Panc1 (cell line): ENCODE measurements at places on chromosomes 7 and 10. TPM values are rescaled to one million over a fixed set of nuclear protein-coding genes. Genes with fewer than 3 reads are reported as not detected.

CYP26A1 gene
- 1.5 TPM for total RNA-seq

- no peak for DNase-seq
Observed at GRCh38 chr7:155638366-155638765, 6.1 kb upstream of the RBM33 start.

- DNase-seq = no peak
Observed at GRCh38 chr10:132417257-132417910, 20.4 kb downstream of the PWWP2B start.

GRCh38 chr7:16770657-16771329, 17.2 kb downstream of the TSPAN13 start:
- DNase-seq = no peak

TRIM50 gene
- total RNA-seq = not detected

- DNase-seq = no peak
Observed at GRCh38 chr10:13117841-13118783, 18.1 kb downstream of the OPTN start.

- no peak for DNase-seq
Observed at GRCh38 chr7:20577441-20578071, 37.9 kb upstream of the ABCB5 start.

GRCh38 chr10:12243864-12244620, 48.1 kb downstream of the CDC123 start:
- DNase-seq = no peak

DNA sequence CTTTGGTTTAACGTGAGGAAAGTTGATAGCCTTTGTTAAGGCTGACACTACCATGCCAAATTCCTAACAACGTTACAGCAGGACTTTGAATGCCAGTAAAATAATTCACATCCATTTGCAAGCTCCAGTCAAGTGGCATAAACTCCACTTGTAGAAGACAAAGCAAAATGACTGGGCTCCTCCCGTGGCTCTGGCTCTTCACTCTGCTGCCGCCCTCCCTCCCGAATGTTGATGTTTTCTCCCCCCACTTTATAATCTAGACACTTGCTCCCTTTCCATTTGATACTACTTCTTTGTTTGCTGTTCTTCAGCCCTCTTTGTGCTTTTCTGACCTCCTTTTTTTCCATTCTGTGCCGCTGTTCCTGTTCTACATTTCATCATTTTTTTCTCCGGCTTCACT, 22.8 kb upstream of the ITGB8 start:
- DNase-seq = no peak

DNA sequence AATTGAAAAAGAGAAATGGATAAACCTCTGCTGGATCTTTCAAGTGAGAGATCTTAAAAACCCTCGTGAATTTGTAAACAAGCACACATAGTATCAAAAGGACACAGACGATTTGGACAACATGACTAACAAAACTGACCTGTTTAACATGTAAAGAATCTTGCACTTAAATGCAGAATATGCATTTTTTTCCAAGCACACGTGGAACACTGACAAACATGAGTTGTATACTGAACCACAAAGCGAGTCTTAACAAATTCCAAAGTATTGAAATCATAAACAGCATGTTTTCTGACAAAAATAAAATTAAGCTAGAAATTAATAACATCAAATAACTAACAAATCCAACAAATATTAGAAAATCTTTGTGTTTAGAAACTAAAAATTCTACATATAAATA, 65.0 kb upstream of the ZNF746 start:
- DNase-seq = no peak

DNA sequence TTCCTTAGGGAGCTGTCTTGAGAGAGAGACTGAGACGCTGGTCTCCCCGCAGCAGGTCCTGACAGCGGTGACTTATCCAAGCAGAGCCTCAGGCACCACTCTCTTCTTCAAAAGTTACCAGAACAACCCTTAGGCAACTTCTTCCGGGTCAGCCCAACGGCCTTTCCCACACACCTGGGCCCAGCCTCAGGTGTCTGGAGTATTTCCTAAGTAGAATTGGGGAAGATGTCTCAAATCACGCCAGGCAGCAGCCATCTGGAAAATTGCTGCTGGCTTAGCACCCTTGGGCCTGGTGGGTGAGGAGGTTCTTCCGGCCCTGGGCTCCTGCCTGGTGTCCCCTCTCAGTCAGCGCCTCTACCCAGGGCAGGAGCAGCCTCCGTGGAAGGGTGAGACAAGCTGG, 80.4 kb upstream of the ANLN start:
- DNase-seq = no peak

NOD1 gene
- total RNA-seq = 8.1 TPM

EBLN1 gene
- total RNA-seq = not detected

GRCh38 chr10:52551046-52551445, 221.5 kb downstream of the MBL2 start:
- no peak for DNase-seq

- DNase-seq = no peak
Observed at GRCh38 chr7:19674266-19674960, 34.4 kb downstream of the POLR1F start.

OR2A5 gene
- not detected for total RNA-seq

GRCh38 chr7:77696643-77697534, 630 bp downstream of the RSBN1L start:
- no peak for DNase-seq

EN2 gene
- 1.5 TPM for total RNA-seq

DNA sequence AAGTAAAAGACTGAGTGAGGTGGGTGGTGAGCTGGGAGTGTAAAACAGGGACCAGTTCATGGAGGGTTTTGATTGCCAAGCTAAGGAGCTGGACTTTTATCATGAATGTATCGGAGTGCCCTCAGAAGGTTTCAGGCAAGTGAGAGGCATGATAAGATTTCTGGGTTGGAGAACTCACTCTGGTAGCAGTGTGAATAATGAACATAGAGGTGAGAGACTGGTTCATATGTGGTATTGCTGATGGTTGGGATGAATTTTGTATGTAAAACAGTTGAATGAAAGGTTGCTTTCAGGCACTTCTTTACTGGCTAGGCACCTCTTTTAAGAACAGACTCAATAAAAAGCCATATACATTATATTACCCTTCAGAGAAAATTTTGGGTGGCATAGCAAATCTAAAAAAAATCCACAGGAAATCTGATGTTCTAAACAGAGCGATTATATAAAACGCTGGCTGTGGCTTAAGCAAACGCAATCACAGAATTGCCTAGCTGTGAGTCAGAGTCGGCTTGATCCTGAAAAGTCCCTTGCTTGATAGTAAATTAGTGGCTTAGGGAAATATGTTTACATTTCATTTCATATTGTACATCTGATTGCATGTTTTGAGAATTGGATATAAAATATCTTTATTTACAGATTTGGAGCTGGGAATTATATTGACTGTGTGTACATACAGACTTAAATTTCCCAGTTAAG, 92.9 kb upstream of the HDAC9 start:
- no peak for DNase-seq

GRCh38 chr10:96896884-96897589, 64.9 kb downstream of the LCOR start:
- DNase-seq = no peak

GRCh38 chr7:1025743-1026581, 18.4 kb upstream of the GPR146 start:
- DNase-seq = no peak

- DNase-seq = no peak
Observed at GRCh38 chr10:6009150-6009549, 31.8 kb upstream of the IL15RA start.

GRCh38 chr7:2723138-2723850, 35.3 kb downstream of the AMZ1 start:
- no peak for DNase-seq

GRCh38 chr7:145978769-145979168, 137.8 kb upstream of the CNTNAP2 start:
- no peak for DNase-seq

DNA sequence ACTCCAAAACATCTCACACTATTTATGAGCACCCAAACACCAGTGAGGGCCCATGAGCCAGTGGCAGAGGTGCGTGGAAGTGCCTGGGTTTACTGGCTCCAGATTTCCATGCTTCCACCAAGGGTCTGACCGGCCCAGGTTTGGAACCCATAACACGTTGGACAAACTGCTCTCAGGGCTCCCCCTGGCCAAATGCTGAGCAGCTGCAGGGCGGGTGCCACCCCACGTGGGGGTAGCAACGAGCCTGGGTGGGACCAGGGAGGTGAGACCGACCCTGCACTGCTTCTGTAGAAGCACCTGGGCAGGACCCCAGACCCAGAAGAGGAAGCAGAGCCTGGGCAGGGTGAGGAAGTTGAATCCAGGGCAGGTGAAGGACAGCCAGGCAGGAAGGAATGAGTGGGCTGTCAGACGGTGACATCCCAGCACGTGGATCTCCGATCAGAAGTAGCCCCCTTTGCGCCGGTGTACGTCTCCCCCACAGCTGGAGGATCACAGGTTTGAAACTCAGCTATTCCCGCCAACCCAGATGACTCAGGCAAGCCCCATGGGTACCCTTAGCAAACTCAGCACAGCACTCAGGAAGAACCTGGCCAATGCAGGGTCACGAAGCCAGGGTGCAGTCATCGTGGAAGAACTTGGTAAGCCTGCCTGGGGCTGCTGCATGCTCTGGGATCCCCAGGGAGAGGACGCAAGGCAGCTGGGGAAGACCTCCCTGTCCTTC, 100.4 kb upstream of the DDC start:
- DNase-seq = no peak

- DNase-seq = no peak
Observed at GRCh38 chr10:89476150-89476549, 59.2 kb downstream of the SLC16A12 start.

GRCh38 chr7:1011297-1012003, 28.5 kb downstream of the CYP2W1 start:
- DNase-seq = no peak

- no peak for DNase-seq
Observed at GRCh38 chr7:78006063-78006755, 207.6 kb downstream of the PHTF2 start.

PRSS37 gene
- not detected for total RNA-seq

GRCh38 chr7:143487566-143487965, 9.9 kb downstream of the TAS2R41 start:
- no peak for DNase-seq

VWC2 gene
- total RNA-seq = not detected

DNA sequence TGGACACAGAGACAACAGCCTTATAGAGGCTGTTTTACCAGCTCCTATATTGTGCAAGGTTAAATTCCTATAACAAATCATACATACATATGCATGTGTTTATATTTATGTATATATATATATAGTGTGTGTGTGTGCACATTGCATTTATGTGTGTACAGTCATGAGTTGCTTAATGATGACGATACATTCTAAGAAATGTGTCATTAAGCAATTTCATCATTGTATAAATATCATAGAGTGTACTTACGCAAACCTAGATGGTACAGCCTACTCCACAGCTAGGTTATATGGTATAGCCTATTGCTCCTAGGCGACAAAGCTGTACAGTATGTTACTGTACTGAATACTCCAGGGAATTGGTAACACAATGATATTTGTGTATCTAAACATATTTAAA, 30.1 kb upstream of the TNKS2 start:
- no peak for DNase-seq
